Hindlimb muscle (tissue), 1 donor: ENCODE measurements at places on chromosomes 13 and 19. TPM values are rescaled to one million over a fixed set of nuclear protein-coding genes. Genes with fewer than 3 reads are reported as not detected.
A peak's percentile ranks its signal among the peaks of the same experiment; 100 is the strongest.

Gene MTUS2
- polyA plus RNA-seq, result 24.3 TPM

Gene ZNF418
- 10.2 TPM for polyA plus RNA-seq

Gene UBA52
- polyA plus RNA-seq, result 1,296 TPM

DNA sequence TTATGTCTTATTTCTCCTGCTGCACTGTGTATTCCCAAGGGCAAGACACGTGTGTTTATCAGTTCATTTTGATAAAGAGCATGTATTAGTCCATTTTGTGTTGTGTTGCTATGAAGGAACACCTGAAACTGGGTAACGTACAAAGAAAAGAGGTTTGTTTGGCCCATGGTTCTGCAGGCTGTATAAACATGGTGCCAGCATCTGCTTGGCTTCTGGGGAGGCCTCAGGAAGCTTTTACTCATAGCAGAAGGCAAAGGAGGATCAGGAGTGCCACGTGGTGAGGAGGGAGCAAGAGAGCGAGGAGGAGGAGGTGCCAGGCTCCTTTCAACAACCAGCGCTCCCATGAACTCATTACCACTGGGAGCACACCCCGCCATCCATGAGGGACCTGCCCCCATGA, 214.0 kb downstream of the UQCRFS1 start:
- no peak for DNase-seq

GRCh38 chr13:24063281-24063877, 97.1 kb upstream of the SPATA13 start:
- DNase-seq, result no peak

- peak; percentile 23 for DNase-seq
Measured at GRCh38 chr13:103351035-103351828, 285.0 kb upstream of the SLC10A2 start.
